A549 treated with AZD2906 at 1 μM for 4 hours (cell line): ENCODE measurements at places on chromosomes 6 and 20. TPM values are rescaled to one million over a fixed set of nuclear protein-coding genes. Genes with fewer than 3 reads are reported as not detected.

CRIP3 gene
- 0.27 to 0.62 TPM (median 0.37 TPM) in 5 replicates for total RNA-seq

TRIM15 gene
- total RNA-seq = 0.03 to 0.24 TPM in 2 of 5 replicates, not detected in the others

SLC4A11 gene
- total RNA-seq = 10.2 to 13.8 TPM (median 13.0 TPM) in 5 replicates

COL20A1 gene
- 0.34 to 1.1 TPM (median 0.67 TPM) in 5 replicates for total RNA-seq
